Renal pelvis (tissue), 12 donors: ENCODE measurements at places on chromosomes 2 and 18. TPM values are rescaled to one million over a fixed set of nuclear protein-coding genes. Genes with fewer than 3 reads are reported as not detected.

GRCh38 chr2:108253106-108253505, 13.3 kb downstream of the SULT1C3 start:
- DNase-seq = no peak

GRCh38 chr2:208441951-208442350, 35.4 kb downstream of the PTH2R start:
- DNase-seq = no peak

The DHRS9 gene
- polyA plus RNA-seq = 0.80 TPM

The EPHA4 gene
- 52.8 TPM for polyA plus RNA-seq

The PRSS56 gene
- 0.13 TPM for polyA plus RNA-seq
